ENCODE measurements at places on chromosomes 12 and 14.

- no peak for DNase-seq
Observed at GRCh38 chr14:94217116-94217515, 43.0 kb downstream of the PPP4R4 start.

- no peak for DNase-seq
Observed at GRCh38 chr12:109944561-109945359, 44.7 kb downstream of the TCHP start.

- peak; percentile 25 for DNase-seq
Observed at GRCh38 chr12:46628176-46628575, 197.6 kb downstream of the SLC38A4 start.

GRCh38 chr14:104394409-104394851 is 185.1 kb upstream of the C14orf180 start:
- DNase-seq: no peak

DNA sequence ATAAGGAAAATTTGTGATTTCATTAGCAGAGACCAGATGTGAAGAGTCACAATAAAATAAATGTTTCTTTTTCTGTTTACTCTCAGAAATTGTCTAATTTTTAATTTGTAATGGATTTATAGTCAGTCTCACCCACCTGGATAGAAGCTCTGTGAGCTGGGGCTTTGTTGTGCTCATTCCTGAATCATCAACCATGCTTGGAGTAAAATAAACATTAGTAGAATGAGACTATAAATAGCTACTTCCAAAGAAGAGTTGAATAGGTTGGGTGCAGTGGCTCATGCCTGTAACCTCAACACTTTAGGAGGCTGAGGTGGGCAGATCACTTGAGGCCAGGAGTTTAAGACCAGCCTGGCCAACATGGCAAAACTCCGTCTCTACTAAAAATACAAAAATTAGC is 185.3 kb upstream of the FBXO33 start:
- no peak for DNase-seq

- no peak for DNase-seq
Observed at GRCh38 chr12:104344682-104345081, 41.1 kb downstream of the EID3 start.

- peak; percentile 72 for DNase-seq
Observed at GRCh38 chr14:57317248-57317833, 48.6 kb downstream of the AP5M1 start.

GRCh38 chr12:55965240-55965639 is 602 bp downstream of the PMEL start:
- no peak for DNase-seq

DNA sequence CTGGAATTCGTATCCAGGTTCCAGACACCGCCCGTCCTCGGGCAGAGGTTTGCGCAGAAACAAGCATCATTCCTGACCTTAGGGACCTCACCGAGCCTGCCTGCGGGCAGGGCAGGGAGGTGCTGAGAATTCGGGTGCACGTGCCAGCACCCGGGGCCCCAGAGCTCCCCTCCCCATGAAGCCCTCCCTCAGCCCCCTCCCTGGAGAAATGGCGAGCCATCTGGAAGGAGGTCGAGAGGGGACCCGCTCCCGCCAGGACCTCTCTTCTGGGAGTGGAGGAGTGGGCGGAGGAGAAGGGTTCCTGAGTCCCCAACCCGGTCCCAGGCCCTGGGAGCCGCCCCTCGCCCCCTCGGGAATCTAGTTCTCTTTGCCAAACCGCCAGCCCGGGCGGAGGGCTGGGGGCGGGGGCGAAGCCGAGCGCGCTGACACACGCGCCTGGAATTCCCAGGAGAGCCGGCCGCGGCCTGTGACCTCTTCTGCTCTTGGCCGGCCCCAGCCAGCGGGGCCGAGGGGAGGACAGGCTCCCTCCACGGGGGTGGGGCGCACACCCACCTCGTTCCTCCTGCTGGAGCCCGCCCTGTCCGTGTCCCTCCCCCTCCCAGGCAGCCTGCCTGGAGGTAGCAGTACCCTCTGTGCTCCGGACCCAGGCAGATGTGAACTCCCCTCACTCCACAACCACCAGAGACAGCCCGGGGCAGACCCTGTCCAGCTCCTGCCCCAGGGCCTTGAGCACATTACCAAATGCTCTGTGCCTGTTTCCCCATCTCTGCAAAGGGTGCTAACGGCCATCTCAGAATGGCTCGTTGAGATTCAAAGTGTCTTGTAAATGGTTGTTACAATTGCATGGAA is 23.0 kb upstream of the GPR132 start:
- DNase-seq: peak; percentile 75

DNA sequence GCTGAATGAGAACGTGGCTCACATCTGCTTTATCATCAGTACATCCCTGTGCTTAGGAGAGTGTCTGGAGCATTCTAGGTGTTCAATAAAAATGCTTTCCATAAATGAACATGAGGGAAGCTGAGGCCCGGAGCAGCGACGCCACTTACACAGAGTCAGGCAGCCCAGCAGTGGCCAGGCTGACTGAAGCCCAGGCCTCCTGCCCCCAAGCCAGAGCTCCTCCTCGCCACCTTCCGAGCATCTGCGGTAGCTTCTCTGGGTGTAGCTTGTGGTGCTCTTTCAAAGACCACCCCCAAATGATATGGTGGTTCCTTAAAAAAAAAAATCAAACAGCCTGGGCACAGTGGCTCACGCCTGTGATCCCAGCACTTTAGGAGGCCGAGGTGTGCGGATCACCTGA is 88.8 kb downstream of the FBXL14 start:
- DNase-seq: no peak

DNA sequence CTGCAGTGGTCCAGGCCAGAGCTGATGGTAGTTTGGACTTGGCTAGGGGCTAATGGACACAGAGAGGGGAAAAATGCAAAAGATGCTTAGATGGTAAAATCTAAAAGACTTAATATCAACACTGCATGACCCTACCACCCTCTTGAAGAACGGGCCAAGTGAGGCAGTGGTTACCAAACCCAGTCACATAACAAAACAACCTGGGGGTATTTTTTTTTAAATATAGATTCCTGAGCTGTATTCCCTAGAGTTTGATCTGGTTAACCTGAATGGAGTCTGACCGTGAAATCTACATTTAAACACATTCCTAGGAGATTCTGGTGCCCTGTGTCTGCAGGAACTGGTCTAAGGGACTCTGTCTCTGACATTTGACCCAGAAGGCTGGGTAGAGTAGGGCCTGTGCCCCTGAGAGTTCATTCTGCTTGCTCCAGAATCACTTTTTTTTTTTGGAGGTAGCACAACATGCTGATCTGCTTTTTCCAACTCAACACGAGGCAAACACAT is 15.7 kb downstream of the ABHD4 start:
- no peak for DNase-seq

GRCh38 chr14:64767215-64767964 is 63.2 kb downstream of the PLEKHG3 start:
- no peak for DNase-seq

GRCh38 chr12:32145096-32145495 is 38.4 kb downstream of the BICD1 start:
- DNase-seq: no peak

GRCh38 chr14:103503296-103503695 is 19.3 kb downstream of the CKB start:
- no peak for DNase-seq

All from fibroblast of skin of right biceps (primary cell).